ENCODE measurements at places on chromosomes 2 and 18.

DNA sequence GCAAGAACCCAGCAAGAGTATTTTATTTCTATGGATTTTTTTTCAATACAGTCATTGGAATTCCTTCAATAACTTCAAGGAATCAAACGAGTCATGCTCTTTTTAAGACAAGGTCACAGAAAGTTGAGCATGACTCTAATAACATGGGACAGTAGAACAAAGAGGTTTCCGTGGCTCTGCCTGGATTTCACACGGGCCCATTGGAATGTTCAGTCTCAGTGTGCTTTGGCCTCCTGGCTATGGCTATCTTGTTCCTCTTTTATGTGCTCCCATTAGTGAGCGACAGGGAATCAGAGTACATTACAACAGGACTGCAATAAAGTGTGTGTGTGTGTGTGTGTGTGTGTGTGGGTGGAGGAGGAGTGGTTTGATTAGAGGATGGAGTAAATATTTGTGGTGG is 312.4 kb downstream of the DCC start:
- no peak for DNase-seq

DNA sequence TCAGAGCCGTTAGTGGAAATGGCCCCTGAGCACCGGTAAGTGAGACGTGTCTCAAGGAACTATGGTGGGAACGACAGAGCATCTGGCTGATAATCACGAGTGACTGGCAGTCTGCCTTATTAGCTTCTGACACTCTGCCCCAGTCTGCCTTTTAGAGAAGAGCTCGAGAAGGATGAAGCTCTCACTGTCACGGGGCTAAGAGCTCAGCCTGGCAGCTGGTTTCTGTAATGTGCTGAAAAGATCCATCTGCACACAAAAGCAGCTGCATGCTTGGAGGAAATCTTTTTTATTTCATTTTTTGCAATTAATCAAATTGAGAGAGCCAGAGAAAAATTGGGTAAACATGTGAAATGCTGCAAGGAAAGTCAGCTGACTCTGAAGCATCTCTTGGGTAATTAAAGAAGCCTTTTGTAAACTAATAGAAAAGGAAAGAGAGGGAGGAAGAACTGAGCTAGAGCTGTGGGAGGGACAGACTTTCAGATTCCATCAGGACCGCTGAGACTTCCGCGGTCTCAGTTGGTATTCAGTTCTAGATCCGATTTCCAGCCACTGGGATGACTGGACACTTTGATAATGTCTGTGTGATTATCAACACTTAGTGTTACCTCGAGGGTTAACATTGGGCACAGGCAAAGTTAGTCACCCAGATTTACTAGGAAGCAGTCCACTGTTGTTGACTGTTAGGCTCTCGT is 24.4 kb downstream of the MBP start:
- peak; percentile 90 for DNase-seq

- no peak for DNase-seq
Observed at GRCh38 chr2:125745514-125745913, 910.4 kb upstream of the GYPC start.

GRCh38 chr2:43480874-43481273 is 115.0 kb downstream of the THADA start:
- no peak for DNase-seq

- DNase-seq = no peak
Observed at GRCh38 chr2:11022591-11023273, 111.0 kb downstream of the KCNF1 start.

DNA sequence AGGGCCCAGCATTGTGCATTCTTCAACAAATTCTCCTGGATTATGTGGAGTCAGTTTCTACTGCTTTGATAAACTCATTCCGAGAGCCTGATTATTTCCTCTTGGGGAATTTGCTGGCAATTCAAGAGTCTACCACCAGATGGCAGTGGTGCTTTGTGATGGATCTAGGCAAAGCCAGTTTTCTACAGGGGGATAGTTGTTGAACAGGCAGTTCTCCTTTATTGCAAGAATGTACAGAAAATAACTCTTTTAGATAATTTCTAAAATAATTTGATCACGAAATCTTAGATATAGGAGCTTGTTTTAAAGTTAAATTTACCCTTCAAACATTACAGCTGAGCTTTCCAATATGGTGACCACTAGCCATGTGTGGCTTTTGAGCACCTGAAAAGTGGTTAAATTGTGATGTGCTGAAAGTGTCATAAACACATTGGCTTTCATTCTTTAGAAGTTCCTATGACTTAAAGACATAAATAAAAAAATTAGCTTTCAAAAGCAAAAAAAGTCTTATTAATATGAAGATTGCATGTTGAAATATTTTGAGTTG is 66.7 kb upstream of the HAAO start:
- peak; percentile 70 for DNase-seq

DNA sequence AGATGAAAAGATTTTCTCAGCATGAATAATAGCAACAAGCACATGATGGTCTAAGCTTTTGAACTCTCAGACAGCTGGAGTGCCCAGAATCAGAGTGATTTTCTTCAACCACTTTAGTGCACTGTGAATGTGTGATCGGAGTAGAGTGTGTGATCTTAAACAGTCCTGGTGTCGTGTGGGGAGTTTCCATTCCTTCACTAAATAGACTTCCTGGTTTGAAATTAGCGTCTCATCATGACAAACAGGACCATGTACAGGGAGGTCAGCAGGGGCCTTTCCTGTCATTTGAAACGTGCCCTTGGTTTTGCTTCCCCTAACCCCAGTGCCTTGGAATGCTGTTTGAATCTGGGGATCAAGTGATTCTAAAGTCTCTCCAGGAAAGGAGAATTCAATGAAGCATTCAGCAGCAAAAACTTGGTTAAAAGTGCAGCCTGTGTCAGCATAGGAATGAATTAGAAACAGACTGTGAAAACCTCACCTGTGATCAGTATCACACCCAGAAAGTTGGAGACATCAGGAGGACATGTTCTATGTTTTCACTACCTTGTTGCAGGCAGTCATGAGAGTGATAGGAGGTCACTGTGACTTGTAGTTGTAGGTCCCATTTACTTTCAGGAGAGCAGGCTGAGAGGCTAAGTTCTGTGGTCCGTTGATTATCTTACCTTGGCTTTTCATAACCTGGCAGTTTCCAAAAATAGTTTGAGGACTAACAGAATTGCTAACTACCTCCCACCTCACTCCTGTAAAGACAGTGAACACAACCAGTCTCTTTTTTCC is 400.3 kb downstream of the MTX2 start:
- peak; percentile 11 for DNase-seq

DNA sequence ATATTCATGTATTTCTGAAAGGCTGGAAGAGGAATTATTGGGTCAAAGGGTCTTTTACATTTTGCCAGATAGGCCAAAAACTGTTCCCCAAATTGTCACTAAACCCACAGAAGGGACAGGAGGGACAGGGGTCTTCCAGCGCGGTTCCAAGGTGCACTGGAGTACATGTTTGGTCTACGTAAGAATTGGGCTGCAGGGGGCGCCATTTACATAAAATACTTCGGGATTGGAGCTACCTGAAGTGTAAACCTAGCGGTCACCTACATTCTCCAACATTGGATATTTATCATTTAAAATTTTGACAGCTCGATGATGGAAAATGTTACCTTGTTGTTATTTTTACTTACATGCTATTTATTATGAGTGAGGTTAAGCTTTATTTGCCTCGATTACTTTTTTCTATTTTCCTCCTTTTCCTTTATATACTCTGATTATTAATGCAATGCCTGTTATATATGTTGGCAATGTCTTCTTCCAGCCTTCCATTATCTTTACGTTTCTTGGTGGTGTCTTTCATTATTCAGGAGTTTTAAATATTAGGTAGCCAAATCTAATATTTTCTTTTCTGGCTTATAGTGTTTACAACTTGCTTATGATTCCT is 43.0 kb upstream of the RAB6C start:
- no peak for DNase-seq

DNA sequence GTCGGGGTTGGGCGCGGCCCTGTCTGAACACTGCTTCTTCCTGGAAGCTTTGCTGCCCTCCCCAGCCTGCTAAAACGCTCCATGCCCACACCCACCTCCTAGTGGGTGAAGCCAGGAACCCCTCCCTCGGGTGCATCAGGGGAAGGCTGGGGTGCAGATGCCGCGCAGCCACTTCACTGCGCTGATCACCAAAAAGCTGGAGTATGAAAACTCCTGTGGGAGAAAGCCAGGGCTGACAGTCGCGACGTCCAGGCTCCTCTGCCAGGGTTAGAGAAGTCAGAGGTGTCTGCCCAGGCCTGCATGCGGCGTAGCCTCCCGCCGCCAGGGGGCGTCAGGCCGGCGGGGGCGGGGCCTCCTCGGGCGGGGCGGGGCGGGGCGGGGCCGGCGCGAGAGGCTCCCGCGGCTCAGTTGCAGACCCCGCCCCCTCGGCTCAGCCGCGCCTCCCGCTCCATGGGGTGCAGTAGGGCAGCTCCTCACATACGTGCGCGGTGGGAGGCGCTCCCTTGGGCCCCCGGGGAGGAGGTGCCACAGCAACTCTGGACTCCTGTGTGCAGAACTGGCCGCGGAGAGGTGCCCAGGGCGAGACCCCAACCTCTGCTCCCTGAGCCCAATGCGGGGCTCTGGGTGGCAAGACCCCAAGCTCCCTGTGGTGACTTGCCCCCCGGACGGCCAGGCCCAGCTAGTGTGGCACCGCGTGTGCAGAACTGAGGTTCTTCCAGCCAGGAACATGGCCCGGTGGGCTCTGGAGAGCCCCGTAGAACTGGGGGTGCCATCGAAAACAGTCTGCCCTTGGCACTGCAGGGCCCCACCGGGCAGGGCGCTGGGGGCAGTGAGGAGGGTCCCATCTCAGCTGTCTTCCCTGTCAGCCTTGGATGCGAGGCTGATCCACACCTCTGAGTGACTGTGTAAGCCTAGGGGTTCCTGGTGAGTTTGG is 1.8 kb upstream of the RNPEPL1 start:
- DNase-seq = peak; percentile 93

- DNase-seq = no peak
Observed at GRCh38 chr2:28828382-28828781, 17.7 kb downstream of the SPDYA start.

- no peak for DNase-seq
Observed at GRCh38 chr2:53424902-53425301, 342.7 kb upstream of the CHAC2 start.

GRCh38 chr18:9559253-9559652 is 55.1 kb downstream of the PPP4R1 start:
- DNase-seq = no peak

GRCh38 chr18:22829781-22830180 is 103.3 kb upstream of the RBBP8 start:
- DNase-seq = no peak

- DNase-seq = no peak
Observed at GRCh38 chr2:8306530-8307351, 375.1 kb upstream of the ID2 start.

DNA sequence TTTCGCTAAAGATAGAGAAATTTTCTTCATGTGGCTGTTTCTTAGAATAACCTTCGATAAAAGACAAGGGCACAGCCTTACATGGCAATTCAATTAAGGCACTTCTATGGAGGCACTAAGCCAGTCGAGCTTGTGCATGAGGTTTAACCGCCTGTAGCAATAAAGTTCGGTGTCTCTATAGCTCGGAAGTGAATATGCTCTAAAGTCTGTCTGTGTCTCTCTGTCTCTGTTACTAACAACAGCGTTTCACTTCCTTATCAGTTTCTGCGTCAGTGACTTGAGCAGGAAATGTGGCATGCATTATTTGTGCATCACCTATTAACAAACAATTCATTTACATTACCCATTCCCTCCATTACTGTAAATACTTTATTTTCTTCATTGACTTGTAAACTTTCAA is 365.1 kb upstream of the NETO1 start:
- DNase-seq = no peak

DNA sequence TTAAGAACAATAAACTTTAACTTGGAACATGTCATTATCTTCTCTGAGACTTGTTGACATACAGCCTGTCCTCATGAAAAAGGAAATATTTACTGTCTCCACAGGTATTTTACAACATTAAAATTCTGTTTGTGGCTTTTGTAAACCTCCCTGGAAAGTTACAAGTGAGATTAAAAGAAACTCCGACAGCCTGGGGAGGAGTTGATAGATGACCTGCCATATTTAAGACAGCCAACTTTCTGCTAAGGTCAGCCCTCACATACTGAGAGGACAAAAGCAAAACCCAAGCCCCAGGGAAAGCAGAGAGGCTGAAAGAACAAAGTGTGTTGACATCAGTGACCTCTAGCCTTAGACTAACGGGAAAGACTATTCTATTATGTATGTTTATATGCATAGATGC is 350.2 kb downstream of the RIT2 start:
- no peak for DNase-seq

DNA sequence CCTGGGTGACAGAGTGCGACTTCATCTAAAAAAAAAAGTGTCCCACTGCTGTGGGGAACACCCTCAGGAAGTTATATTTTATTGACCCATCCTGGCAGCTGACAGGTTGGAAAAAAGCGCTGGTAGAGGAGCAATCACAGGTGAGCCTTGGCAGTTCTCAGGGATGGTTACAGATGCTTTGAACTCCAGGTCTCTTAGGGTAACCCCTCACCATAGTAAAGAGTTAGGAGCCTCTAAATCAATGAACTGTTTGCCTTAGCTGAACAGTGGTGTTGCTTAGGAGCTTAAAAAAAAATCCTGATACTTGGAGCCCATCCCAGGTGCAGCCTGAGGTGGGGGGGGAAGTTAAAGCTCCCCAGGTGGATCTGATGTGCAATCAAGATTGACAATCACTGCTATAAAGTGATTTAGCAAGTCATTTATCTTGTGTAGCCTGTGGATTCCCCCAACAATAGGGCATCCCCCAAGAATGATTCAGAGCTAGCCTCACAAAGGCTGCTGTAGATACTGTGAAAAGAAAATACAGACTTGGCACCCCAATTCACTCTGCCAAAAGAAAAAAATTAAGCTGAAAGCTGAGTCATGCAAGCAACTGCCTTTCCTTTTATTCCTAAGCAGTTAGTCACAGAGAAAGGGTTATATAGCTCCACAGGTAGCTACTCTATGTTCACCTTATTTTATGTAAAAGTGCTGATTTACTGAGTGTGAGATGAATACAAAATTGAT is 14.8 kb downstream of the SLC16A14 start:
- DNase-seq = peak; percentile 27

- no peak for DNase-seq
Observed at GRCh38 chr2:237956402-237956736, 10.4 kb upstream of the UBE2F start.

DNA sequence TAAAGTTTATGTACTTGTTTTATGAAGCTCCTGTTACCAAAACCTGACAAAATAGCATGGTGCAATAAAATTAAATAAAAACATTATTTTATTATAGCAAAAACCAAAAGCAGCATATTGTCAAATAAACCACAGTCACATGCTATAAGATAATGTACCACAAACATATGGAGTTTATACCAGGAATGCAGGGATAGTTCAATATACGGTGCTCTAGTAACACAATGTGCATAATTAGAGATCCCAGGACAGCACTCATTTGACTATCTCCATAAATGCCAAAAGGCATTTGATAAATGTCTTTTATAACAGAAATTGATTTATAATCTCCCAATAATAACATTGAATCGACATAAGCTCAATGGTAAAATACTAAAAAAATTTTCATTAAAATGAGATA is 402.0 kb downstream of the RND3 start:
- DNase-seq = no peak

GRCh38 chr2:27118525-27119329 is at the start of gene CGREF1:
CGREF1 (minus strand) TSS chr2:27119128; CDS start chr2:27104366, 14,762 bp downstream.
- DNase-seq = peak; percentile 74

DNA sequence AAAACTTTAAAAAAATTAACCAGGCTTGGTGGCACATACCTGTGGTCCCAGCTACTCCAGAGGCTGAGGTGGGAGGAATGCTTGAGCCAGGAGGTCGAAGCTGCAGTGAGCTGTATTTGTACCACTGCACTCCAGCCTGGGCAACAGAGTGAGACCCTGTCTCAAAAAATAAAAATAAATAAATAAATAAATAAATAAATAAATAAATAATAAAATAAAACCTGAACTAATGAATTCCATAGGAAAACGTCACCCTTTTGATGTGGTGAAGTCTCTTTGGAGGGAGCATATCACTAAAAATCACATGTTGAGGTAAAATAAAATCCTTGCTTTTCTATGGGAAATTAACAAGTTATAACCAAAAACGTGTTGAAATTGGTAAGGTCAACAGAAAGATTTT is 29.6 kb upstream of the ITGAV start:
- no peak for DNase-seq

All from AG20443 (cell line).